Stimulated activated CD8-positive, alpha-beta memory T cell treated with anti-CD3 and anti-CD28 coated beads, Interleukin-4, amount 100 ng/mL, for 1 hour (primary cell): ENCODE measurements at places on chromosomes 3 and 15.

DNA sequence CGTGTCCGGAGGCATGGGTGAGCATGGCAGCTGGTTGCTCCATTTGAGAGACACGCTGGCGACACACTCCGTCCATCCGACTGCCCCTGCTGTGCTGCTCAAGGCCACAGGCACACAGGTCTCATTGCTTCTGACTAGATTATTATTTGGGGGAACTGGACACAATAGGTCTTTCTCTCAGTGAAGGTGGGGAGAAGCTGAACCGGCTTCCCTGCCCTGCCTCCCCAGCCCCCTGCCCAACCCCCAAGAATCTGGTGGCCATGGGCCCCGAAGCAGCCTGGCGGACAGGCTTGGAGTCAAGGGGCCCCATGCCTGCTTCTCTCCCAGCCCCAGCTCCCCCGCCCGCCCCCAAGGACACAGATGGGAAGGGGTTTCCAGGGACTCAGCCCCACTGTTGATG, 49.5 kb downstream of the PGPEP1L start:
- no peak for DNase-seq

DNA sequence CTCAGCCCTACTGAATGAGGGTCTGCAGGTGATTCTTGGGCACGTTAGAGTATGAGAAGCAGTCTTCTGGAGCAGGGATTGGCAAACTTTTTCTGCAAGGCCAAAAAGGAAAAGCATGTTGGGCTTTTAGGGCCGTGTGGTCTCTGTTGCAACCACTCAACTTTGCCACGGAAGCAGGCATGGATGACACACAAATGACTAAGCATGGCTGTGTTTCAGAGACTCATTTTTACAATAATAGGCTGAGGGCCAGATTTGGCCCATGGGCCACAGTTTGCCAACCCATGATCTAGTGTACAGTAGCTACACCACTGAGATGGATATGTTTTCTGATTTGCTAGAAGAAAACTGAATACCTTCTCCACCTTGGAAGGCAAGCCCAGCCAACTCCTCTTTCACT, 66.1 kb upstream of the PRICKLE2 start:
- DNase-seq = no peak

DNA sequence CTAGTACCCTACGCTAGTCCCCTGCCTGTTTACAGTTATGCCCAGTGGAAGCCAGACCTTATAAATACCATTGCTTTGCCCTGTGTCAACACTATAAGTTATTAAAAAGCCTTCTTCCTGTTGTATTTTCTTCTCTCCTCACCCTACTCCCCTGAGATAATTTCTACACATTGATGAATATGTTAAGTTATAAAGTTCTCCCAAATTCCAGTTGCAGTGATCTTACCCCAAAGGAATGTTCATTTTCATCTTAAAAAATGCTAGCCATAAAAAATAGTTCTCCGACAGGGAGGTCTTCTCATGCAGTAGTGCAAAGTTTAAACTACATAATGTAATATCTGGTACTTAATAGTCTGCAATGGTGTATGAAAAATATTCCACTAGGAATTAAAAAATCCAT, 58.6 kb downstream of the MAP2K5 start:
- DNase-seq = no peak

DNA sequence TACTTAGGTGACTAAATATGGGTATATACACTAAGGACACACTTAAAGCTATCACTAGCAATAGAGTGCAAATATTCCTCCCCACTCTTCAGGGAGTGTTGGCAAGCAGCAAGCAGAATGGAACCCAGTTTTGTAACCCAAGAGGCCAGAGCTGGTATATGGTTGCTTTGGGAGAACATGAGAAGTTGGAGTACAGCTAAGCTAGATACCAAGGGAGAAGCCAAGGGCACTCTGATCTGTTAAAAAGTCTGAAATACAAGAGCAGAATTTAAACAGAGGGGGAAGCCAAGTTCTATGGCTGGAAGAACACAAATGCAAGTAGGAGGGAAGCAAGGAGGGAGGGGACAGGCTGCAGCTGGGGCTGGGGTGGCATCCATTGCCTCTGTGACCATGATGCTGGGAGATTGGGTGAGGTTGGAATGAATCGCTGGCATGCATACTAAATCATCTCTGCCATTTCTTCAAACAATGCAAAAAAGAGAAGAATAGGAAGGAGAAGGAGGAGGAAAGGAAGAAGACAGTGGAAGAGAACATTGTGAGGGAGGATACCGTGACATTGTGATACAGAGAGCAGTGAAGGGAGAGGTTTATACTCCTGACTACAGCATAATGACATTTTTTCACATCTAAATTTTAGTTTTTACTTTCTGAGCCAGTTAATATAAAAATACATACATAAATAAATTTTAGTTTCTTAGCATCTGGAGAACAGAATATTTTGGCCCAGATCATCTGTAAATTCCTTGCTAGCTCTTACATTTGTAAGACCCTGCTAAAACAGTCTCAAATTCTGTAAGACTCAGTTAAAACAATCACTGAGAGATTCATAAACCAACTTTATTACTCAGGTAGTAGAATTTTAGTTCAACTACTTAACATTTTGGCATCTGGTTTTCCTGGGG, 9.0 kb upstream of the ANXA2 start:
- DNase-seq = no peak

- no peak for DNase-seq
Observed at GRCh38 chr3:17643691-17644090, 98.7 kb downstream of the TBC1D5 start.

DNA sequence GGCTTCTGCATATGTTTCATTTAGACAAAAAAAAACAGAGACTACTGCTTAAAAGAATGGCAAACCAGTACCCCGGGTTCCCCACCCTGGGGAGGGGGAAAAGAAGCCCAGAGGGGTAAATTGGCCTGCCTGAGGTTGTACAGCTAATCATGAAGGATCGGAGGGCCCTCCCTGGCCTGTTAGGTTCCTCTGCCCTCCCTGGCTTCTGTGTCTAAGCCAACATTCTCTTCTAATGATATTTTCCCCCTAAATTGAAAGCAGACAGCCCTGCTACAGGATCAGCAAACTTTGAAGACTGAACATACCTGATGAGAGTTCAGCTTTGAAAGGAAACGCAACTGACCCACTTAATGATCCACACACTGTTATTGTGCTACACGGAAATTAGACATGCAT, 2.5 kb downstream of the ARHGAP31 start:
- no peak for DNase-seq

DNA sequence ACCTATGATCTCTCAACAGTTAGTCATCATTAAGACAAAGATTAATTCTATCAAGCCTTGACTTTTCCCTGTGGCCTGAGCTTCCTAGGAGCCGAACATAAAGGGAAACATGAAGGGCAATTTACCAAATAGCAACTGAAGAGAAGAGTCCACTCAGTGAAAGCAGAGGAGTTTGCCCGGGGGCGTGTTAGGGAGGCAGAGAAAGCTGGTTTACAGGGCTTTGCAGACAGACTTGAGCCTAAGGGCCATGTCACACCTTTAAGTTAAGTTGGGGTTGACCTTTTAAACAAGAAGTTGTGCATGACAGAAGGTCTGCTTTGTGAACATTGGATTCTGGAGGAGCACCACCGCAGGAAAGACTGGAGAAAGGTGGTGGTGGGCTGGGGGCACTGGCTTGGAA, 701.8 kb upstream of the CFAP20DC start:
- DNase-seq = no peak

DNA sequence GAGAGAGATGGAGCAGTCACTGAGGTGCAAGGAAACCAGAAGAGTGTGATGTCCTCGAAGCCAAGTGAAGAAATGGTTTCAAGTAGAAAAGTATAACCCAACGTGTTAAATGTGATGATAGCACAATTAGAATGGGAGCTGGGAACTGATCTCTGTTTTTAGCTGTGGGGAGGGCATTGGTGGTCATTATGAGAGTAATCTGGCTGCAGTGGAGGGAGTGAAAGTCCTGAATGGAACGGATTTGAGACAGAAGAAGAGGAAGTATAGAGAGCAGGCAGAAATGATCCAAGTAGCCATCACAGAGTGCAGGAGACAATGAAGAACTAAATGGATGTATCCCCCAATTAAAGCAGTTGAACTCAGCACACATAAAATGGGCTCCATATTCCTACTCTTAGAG, 235.3 kb downstream of the IGSF11 start:
- no peak for DNase-seq

- no peak for DNase-seq
Observed at GRCh38 chr3:5162102-5162501, 25.4 kb upstream of the EDEM1 start.

DNA sequence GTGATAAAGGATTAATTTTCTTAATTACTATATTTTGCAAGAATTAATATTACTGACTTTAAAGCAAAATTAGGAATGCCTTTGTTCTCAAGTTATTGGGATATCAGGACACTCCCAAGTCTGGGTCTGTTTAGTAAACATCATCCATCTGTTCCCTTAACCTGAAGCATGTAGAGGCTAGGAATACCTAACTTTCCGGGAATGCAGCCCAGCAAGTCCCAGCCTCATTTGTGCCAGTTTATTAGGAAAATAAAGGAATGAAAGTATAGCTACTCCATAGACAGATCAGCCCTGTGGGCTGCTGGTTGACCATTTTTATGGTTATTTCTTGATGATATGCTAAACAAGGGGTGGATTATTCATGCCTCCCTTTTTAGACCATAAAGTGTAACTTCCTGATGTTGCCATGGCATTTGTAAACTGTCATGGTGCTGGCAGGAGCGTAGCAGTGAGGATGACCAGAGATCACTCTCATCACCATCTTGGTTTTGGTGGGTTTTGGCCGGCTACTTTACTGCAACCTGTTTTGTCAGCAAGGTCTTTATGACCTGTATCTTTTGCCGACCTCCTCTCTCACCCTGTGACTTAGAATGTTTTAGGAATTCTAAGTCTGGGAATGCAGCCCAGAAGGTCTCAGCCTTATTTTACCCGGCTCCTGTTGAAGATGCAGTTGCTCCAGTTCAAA, 540.2 kb downstream of the NAALADL2 start:
- DNase-seq = no peak

GRCh38 chr15:81536356-81536755, 162.3 kb upstream of the TMC3 start:
- DNase-seq = no peak

- no peak for DNase-seq
Observed at GRCh38 chr3:100606894-100607512, 2.4 kb upstream of the ADGRG7 start.

DNA sequence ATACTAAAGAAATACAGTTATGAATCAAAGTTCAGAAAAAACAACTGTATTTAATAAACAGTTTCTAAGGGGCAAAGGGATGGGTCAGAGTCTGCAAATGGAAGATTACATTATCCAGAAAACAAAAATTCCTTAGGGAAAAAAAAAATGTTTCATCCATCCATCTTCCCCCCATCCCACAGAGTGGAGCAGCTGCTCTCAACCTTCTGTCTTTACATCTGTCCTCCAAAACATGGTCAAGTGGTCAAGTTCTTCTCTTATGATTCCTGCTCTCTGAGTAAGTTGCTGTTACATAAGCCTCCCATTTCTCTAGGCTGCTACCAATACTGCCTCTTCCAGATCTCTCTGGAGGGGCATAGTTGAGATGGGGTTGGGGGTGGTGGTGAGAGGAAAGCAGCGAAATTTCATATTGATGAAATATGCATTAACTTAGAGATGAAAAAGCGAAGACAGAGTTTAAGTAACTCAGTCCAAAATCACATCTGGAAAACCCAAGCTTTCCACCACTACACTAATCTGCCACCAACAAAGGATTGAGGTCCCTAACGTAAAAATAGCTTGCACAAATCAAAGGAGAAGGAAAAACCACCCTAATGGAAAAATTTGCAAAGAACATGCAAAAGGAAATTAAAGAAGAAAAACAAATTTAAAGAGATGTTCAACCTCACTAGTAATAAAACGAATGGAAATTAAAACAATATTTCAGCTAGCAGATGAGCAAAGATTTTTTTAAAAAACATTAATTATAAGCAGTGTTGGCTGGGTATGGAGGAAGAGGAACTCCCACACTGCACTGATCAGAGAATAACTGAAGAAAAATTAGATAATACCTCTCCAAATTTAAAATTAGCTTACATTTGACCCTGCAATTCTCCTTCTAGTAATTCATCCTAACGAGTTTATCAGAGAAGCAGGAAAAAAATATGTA, 109.5 kb downstream of the ST8SIA2 start:
- DNase-seq = no peak

- no peak for DNase-seq
Observed at GRCh38 chr15:61731099-61731498, 329.1 kb downstream of the VPS13C start.

- no peak for DNase-seq
Observed at GRCh38 chr3:178260887-178261565, 275.2 kb upstream of the KCNMB2 start.

- DNase-seq = no peak
Observed at GRCh38 chr15:48541341-48542278, 103.9 kb downstream of the FBN1 start.

DNA sequence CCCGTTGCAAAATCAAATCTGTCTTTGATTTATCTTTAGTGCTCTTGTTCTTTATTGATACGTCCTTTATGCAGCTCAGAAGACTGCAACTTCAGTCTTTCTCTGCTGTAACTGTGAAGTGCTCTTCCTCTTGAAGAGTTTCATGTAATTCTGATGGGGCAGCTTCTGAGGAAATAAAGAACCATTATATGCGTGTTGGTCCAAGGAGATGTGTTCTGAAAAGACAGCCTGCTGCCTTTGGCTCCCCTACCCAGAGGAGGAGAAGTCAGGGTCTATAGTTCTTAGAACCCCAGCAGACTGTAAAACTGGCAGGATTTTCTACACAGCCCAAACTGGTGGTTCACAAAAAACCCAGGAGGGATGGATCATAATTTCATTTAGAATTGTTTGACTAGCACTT, 22.4 kb upstream of the ABHD10 start:
- DNase-seq = no peak

DNA sequence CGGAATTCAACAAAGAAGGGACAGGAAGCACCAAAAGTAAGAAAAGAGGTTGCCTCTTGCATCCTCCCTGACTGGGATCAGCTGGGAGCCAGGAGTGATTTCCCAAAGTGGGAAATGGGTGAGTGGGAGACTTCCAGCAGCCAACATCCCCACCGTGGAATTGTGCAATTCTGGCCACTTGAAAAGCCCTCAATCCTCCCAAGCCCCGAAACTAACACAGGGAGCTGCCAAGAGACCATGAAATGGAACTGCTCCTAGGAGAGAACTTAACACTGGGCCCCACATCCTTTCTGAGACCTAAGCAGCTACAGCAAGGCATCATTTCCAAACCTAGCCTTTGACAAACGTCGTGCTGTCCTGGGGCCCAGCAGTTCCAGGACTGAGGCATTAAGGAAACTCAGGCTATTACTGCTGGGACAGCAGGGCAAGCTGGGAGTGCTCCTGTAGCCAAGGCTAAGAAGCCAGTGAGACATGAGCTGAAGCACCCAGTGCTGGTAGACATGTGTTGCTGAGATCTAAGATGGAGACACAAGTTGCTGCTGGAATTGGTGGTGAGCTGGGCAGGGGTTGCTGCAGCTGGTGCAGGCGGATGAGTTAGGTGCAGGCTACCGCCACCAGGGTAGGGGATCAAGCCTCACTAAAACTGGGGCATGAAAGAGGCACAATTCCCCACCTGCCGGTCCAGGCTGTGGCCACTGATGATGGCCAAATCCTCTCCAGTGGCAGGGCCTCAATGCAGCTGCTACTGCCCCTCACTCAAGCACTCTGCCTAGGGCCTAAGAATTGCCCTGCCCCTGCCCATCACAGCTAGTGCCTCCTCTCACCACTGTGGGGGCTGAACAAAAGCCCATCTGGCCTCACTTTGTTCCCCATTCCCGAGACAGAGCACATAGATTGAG, 43.9 kb downstream of the ALDH1A2 start:
- no peak for DNase-seq
